ENCODE measurements at places on chromosomes 11 and 22.
A peak's percentile ranks its signal among the peaks of the same experiment; 100 is the strongest.

DNA sequence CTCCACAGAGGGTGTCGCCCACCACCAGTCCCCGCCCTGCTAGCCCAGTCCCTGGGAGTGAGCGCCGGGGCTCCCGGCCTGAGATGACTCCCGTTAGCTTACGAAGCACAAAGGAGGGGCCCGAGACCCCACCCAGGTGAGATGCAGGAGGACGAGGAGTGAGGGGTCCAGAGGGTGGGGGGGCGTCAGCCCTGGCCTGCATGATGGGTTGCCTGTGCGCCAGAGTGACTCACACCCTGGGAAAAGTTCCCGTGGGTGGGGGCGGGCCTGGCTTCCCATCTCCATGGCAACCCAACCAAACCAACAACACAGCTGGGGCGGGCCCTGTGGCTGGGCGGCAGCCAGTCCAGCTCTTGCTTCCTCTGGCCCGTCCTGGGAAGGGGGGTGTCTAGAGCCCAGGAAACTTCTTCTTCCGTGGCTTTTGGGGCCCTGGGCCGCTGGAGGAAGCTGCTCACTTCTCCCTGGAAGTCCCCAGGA, 4.5 kb downstream of the GAS2L1 start:
- no peak for DNase-seq

GRCh38 chr11:114075891-114076441, 16.5 kb downstream of the ZBTB16 start:
- DNase-seq, result no peak

DNA sequence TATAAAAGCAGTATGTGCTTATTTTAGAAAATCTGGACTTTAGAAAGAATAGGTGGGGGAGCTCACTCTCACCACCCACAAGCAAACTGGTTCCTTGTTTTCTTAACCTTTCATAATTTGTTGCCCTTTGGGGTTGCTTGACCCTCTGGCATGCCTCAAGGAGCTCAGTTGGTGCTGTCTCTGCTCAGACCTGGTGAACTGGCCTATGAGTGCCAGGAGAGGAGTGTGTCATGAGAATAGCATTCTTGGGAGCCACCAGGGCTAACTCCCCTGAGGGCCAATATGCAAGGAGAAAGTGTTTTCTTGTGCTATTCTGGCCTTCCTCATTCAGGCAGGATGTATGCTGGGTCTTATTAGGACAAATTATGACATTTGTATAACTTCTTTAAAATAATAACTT, 21.0 kb upstream of the AMOTL1 start:
- no peak for DNase-seq

- no peak for DNase-seq
Measured at GRCh38 chr22:41664490-41664889, 24.2 kb downstream of the SNU13 start.

GRCh38 chr11:18245396-18245795, 3.1 kb downstream of the SAA2 start:
- DNase-seq, result no peak

GRCh38 chr11:29333993-29334775, 682.6 kb downstream of the KCNA4 start:
- no peak for DNase-seq

- peak; percentile 26 for DNase-seq
Measured at GRCh38 chr11:72471005-72471898, 36.9 kb upstream of the CLPB start.

- no peak for DNase-seq
Measured at GRCh38 chr11:12692229-12693075, 18.2 kb downstream of the TEAD1 start.

DNA sequence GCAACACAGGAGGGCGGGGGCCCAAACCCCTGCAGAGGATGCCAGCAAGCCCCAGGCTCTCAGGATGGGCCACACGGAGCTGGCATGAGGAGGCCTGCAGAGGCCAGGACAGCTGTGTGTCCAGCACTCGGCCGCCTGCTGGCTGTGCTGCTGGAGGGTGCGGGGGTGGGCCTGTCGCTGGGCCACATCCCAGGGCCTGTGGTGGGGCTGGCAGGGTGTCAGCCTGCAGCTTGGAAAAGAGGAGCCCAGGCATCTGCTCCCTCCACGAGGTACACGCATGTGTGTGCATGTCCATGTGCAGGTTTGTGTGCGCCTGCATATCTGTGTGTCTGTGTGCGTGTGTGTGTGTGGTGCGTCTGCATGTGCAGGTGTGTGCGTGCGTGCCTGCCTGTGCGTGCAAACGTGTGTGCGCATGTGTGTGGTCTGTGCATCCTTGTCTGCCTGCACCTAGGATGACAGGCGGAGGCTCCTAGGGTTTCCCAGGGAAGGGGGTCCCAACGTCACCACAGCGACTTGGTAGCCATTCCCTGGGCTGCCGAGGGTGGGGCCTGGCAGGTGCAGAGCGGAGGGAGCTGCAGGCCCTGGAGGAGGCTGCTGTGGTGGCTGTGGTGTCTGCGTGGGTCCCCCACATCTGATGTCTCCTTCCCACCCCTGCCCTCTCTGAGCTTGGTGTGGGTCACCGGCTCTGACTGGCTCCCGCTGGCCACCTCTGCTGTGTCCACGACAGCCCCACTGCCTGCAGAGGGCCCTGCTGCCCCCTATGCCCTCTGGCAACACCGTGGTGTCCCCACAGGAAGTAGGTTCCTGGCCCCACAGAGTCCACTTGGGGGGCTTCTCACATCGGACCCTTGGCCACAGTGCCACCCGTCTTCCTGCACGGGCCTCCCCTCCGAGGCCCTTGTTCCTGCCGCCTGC, 17.1 kb downstream of the BRSK2 start:
- no peak for DNase-seq

GRCh38 chr22:23071230-23072076, 1.1 kb downstream of the GNAZ start:
- DNase-seq, result no peak

All from activated T-helper 1 cell treated with Interleukin-2 at 50 U/mL for 16 hours (primary cell).